Fibroblast of the aortic adventitia (primary cell): ENCODE measurements at places on chromosomes 2 and 18.
A peak's percentile ranks its signal among the peaks of the same experiment; 100 is the strongest.

GRCh38 chr18:75754433-75754832 lies 326.9 kb upstream of the SMIM21 start:
- DNase-seq: no peak

- no peak for DNase-seq
These were observed 33.7 kb upstream of the TAF1B start for GRCh38 chr2:9809448-9810088.

DNA sequence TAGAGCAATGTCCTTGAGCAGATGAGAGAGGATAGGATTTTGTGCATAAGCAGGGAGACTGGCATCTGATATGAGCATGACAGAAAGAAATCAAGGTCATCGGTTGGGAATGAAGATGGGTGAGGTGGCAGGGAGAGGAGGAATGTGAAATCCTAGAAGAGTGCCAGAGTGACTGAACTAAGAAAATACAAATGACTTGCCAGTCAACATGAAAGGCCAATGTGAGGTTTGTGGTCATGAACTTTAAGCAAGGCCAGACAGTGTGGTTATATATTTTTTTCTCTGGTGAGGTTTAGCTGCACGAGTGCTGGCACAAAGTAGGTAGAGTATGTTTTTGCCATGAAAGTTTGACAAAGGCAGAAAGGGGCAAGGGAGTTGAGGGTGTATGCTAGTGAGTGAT lies 21.2 kb downstream of the QPCT start:
- no peak for DNase-seq

DNA sequence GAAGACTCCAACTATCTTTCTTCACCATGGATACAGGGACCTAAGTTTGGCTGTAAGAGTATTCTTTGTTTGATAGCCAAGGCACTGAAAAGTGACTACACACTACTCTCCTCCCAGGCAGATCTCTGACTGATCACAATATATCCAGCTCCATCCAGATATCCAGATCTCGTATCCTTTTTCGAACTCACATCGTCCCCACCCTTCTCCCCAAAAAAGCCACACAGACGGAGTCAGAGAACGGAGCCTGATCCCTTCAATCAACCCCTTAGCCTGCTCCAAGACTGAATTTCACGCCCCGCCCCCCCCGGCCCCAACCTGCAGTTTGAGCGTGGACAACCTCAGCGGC lies 533 bp downstream of the DHX57 start:
- DNase-seq: no peak

GRCh38 chr2:95272781-95273180 lies 1.5 kb upstream of the PROM2 start:
- no peak for DNase-seq

DNA sequence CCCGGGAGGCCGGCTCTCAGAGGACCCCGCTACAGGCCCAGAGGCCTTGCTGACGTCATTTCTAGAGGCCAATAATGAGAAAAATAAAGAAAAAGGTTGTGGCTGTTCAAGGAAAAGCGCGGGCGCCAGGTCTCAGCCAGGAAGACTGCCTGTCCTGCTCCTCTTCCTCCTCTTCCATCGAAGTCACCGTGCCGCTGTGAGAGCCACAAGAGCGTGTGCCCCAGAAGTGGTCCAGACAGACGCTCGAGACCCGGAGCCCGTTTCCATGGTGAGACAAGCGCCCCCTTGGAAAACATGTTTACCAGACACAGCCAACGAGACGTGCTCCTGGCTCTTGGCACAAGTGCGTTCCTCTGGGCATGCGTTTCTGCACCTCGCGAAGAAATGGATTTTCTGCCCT lies 210.5 kb downstream of the HDAC4 start:
- no peak for DNase-seq

GRCh38 chr2:176582990-176583481 lies 313.8 kb downstream of the MTX2 start:
- DNase-seq: peak; percentile 92

GRCh38 chr2:216970359-216970915 lies 110.6 kb upstream of the TNP1 start:
- DNase-seq: no peak

DNA sequence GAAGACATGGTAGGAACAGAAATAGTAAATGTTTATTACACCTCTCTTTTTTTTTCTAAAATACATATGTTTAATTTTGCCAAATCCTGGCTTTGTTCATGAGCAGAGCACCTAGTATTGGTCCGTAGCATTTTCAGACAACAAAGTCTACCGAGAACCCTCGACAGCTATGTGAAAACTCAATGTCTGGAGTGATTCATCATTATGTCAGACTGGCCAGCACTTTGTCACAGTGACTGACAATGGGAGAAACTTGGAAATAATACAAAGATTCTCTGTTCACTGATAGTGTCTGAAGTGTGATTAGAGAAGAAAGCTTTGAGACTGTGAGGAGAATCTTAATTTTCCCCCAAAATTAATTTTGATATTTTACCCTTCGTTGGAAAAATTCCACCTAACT lies 143.0 kb downstream of the HNMT start:
- DNase-seq: no peak
